ENCODE measurements at places on chromosomes 4 and X.

DNA sequence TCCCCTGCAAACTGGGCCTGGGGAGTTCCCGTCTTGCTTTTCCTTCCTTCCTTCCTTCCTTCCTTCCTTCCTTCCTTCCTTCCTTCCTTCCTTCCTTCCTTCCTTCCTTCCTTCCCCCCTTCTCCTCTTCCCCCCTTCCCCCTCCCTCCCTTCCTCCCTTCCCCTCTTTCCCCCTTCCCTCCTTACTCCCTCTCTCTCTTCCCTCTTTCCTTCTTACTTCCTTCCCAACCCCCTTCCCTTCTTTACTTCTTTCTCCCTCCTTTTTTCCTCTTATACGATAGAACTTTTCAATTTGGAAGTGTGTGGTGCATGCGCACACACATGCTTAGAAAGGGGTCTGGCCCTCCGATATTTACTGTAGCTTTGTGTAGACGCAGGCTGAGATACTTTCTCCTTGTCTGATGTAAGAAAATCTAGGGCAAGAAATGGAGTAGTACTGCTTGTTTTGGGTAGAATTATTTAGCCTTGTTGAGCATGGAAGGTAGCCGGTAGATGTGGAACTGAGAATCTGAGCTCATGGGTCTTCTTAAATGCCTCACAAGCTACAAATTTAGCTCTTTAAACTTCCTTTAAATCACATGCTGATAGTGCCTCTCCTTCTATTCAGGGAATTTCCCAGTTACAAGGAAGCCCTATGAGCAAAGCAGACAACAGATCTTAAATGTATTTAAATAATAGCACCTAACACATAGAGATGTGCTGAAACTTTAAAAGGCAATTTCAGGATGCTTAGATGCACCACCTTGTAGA, 189.6 kb downstream of the GPAT3 start:
- DNase-seq: no peak

- DNase-seq: peak; percentile 30
Measured at GRCh38 chrX:2928583-2929434, at the start of gene ARSD. Gene ARSD, minus strand, starts transcription at chrX:2929339. Its CDS starts 64 bp downstream, at chrX:2929275.

DNA sequence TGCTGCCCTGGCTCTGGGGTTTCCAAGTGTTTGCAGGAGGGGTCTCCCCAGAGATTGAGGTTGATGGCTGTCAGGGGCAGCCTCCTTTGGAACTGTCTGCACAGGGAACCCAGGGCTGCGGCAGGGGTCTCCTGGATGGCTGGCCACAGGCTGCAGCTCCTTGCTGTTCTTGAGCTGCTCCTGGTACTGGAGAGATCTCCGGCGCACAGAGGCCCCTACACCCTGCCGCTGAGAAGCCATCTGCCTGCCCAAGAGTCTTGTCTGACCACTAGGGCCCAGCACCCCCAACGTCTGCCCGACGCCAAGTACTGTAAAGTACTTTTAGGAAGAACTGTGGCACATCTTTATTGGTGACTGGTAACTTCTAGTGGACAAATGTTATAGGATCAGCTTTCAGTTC, 13.5 kb downstream of the STIM2 start:
- DNase-seq: no peak

- DNase-seq: no peak
Measured at GRCh38 chr4:87360338-87360935, 30.6 kb downstream of the HSD17B11 start.

- no peak for DNase-seq
Measured at GRCh38 chrX:113741744-113742143, 842.1 kb upstream of the HTR2C start.

DNA sequence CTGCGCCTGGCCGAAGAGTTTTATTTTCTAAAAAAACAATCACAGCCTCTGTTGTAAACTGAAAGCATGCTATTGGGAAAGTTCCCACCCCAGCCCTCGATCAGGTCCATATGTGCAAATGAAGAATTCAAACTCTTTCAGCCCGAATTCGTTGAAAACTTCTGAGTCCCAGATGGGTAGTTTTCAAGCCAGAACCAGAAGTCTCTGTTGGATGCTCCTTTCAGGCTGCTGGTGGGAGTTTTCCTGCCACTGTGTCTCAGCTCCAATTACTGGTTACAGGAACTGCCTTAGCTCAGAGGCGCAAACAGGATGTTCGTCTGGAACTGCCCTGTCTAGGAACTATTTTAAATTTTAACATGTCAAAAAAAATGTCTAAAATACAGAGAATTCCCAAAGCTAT, 9.3 kb upstream of the ALG13 start:
- no peak for DNase-seq

- no peak for DNase-seq
Measured at GRCh38 chrX:100905620-100906019, 23.1 kb downstream of the XKRX start.

All from effector memory CD8-positive, alpha-beta T cell (primary cell).